ENCODE measurements at places on chromosomes 2 and 18.

- DNase-seq, result no peak
Measured at GRCh38 chr18:39494211-39494896, 1928.8 kb upstream of the CELF4 start.

GRCh38 chr2:140542627-140543026 is 1588.2 kb downstream of the LRP1B start:
- DNase-seq, result no peak

- no peak for DNase-seq
Measured at GRCh38 chr18:39341129-39341528, 1775.5 kb upstream of the CELF4 start.

DNA sequence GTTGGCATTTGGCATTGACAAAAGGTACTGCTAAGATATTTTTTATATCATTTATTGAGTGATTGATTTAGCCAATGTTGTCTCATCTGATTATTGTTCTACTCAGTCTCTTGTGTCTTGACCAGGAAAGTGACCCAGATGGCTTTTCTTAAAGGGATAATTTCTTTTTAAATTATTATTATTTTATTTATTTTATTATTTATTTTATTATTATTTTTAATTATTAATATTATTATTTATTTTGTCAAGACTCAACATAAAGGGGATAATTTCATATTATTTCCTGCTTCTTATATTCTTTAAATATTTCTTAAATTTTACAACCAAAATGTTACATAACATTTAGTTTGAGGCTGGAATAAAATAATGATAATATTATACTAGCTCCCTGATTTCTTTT is 27.1 kb downstream of the DYNC2LI1 start:
- no peak for DNase-seq

GRCh38 chr2:150267651-150268415 is 219.6 kb downstream of the RND3 start:
- DNase-seq, result no peak

GRCh38 chr2:233856184-233856583 is 1.8 kb upstream of the HJURP start:
- no peak for DNase-seq
